ENCODE measurements at places on chromosomes 5 and 9.
A peak's percentile ranks its signal among the peaks of the same experiment; 100 is the strongest.

DNA sequence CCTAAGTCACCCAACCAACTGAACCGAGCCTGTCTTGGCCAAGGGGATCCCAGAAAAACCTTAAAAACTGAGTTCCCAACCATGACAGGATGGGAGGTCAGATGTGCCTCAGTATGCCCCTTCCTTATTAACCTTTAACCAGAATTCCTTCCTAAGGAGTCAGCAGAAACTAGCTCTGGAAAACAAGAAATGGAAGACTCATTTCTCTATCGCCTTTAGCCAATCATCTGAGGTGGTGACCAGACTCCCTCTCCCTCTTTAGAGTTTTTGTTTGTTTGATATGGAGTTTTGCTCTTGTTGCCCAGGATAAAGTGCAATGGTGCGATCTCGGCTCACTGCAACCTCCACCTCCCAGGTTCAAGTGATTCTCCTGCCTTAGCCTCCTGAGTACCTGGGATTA lies 37.5 kb downstream of the SLC28A3 start:
- no peak for DNase-seq

DNA sequence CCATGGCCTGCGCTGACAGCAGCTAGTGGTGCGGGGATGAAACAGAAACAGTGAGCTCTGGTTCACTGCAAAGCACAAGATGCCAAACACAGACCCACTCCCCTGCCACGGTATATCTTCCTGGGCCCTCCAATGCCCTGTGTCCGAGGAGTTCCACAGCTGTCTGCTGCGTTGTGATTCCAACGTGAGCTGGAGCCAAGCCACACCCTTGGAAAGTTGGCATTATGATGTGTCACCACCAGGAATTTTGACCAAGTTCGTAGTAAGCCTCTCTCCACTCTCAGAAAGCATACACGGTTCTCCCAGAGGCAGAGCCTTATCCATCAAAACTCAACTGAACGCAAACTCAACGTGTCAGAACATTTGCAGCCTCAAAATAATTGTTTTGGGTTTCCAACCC lies 55.6 kb downstream of the MACROH2A1 start:
- DNase-seq: no peak

GRCh38 chr9:131500377-131500776 lies 2.3 kb upstream of the POMT1 start:
- no peak for DNase-seq

- no peak for DNase-seq
These were observed 25.3 kb downstream of the ZDHHC11B start for GRCh38 chr5:759111-759751.

- DNase-seq: no peak
These were observed 140.5 kb upstream of the TUT7 start for GRCh38 chr9:86494644-86495111.

GRCh38 chr5:4275232-4275631 lies 679.6 kb downstream of the IRX1 start:
- DNase-seq: no peak

- no peak for DNase-seq
These were observed 284.5 kb downstream of the MAT2B start for GRCh38 chr5:163789870-163790269.

GRCh38 chr9:37942621-37943344 lies 38.9 kb upstream of the SLC25A51 start:
- DNase-seq: no peak

GRCh38 chr9:107547303-107547702 lies 57.7 kb upstream of the KLF4 start:
- no peak for DNase-seq

DNA sequence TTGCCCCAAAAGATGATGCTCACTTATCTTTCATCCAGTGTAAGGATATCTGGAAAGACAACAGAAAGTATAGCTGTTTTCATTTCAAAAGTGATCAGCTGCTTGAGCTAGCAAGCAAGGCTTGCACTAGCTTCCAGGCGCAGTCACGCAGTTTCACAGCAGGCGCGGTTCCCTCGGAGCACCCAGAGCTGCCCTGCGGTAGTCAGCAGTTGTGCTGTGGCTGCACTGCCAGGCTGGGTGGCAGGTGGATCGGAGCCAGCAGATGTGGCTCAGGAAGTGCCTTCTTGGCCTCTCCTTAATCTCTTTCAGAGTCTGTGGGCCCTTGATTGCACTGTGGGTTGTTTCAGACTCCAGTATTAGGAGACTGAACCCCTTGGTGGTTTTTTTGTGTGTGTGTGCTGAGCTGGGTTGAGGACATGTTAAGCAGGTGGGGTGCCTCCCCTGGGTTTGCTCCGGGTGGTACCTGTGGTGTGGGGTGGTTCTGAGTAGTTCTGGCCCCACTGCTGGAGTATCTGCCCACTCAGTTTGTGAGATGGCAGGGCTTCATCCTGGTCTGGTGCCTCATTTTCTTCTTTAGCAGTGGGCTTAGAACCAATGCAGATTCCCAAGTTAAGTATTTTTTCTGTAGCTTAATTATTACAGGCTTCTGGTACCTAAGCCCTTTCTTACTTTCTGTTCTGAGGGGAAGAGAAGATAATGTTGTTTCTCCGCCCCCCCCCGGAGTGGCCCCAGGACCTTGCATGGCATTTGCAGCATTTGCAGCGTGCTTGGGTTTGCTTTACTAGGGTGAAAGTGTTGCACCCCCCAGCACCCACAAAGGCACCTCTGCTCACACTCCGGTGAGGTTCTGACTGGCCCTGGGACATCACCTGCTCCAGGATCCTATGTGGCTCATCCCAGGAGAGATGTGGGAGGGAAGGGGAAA lies 16.4 kb downstream of the TENT4A start:
- peak; percentile 92 for DNase-seq

GRCh38 chr5:42632354-42632900 lies 124.2 kb upstream of the CCDC152 start:
- no peak for DNase-seq

DNA sequence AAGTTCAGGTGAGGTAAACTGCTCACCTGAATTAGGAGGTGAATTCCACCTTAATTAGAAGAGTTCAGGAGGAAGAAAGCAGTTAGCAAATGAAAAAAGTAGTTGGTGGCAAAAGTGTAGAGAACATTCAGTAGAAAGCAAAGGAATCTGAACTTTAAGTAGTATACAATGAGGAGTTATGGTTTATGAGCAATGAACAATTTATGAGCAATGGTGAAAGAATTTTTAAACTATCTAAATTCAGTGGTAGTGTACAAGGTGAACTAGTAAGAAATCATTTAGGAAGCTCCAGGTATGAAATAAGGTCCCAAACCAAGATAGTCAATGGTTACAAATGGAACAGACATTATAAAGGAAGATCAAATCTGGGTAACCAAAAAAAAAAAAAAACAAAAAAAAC lies 3.1 kb downstream of the CETN3 start:
- no peak for DNase-seq

GRCh38 chr5:34526682-34527305 lies 129.3 kb upstream of the RAI14 start:
- DNase-seq: no peak

- DNase-seq: no peak
These were observed 8.9 kb downstream of the CFAP95 start for GRCh38 chr9:69829484-69829883.

- DNase-seq: peak; percentile 16
These were observed 606 bp downstream of the TBC1D13 start for GRCh38 chr9:128787659-128788058.

- DNase-seq: no peak
These were observed 26.8 kb upstream of the PHF2 start for GRCh38 chr9:93549611-93550010.

GRCh38 chr9:132770770-132771310 lies 100.6 kb downstream of the GTF3C4 start:
- no peak for DNase-seq

GRCh38 chr9:32306006-32306405 lies 78.4 kb upstream of the ACO1 start:
- DNase-seq: no peak

- DNase-seq: no peak
These were observed 78.3 kb upstream of the NIPAL4 start for GRCh38 chr5:157381746-157382145.

DNA sequence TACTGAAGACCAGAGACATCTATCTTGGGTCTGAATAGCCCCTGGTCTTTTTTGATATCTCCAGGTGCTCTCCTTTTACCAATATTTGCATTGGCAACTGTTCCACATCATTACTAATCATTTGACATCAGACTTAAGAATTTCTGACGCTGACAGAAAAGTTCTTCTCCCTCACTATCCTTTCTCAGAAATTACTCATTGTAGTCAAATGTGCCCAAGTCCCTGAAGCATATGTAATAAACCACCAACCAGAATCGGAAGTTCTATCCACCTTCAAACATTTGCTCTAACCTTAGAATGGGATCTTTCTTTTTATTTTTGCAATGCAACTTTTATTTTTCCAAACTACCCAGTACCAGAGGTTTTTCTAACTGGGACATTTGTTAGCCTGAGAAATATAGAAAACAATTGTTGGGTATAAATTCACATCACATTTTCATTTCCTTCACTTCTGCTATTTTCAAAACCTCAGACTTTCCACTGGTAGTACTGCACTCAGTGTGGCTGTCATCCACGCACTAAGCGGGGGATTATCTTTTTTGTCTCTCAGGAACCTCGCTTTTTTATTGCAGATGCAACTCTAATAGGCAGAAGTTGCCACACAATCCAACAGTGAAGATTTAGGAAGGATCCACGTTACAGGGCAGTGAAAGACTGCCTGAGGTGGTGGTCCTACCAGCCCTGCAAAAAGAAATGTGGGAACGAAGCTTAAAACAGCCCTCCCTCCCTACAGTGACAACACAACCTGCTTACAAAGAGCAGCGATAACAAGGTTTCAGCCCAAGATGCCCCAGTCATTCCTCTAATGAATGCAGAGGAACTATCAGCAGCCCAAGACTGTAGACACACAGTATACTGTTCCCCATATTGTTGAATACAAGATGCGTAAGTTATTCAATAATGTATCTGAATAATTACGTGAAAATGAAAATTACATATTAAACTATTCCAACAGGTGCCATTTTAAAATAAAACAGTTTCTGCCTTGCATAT lies 201.2 kb downstream of the EBF1 start:
- no peak for DNase-seq

- DNase-seq: no peak
These were observed 105.5 kb downstream of the FBXL17 start for GRCh38 chr5:108276187-108277050.

- DNase-seq: no peak
These were observed 100.6 kb upstream of the TARS1 start for GRCh38 chr5:33340195-33340594.

- DNase-seq: no peak
These were observed 514 bp downstream of the FOXB2 start for GRCh38 chr9:77019926-77020412.

DNA sequence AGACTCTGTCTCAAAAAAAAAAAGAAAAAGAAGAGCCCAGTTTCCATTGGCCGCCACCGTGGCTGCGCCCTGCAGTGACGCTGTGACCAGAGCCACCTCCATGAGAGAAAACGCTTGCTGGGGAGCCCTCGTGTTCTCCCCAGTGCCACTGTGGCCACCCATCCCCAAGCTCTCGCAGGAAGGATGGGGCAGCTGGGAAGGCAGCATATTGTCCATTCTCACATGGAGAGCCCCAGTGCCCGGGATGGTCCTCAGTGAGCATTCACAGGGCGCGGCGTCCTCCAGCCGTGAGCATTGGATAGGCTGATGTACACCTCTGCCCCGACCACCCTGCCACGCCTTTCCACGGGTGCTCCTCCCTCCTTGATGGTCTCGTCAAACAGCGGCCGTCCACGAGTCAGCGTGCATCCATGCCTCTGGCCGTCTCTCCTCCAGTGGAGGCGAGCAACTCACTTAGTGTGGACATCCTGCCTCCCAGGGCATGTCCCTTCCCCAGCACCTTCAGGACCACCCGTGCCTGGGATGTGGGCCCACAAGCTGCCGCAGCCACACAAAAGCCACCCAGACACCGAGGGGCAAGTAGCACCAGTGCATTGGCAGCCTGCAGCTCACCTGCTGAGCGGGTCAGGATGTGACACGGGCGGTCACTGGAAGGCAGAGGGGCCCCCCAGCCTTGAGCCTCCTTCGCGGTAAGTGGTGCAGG lies 23.4 kb upstream of the SLC6A19 start:
- DNase-seq: no peak

DNA sequence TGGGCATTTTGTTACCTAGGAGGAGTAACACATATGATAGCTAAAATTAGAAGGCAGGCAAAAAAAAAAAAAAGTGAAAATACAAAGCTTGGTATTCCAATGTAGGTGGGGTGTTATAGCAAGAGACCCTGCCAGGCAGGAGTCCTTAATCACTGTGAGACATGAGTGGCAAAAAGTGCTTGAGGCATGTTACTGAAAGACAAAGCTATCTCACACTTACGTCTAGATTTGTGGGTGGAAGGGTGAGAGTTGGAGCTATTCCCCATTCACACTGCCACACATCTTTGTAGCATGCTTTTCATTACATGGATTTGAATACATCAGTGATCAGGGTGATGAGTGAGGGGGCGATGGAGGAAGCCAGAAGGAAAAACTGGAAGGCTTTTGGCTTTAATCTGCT lies 2.6 kb upstream of the PLPPR1 start:
- DNase-seq: no peak

- peak; percentile 96 for DNase-seq
These were observed 32.2 kb downstream of the PDE6A start for GRCh38 chr5:149912226-149912871.

- DNase-seq: peak; percentile 11
These were observed 43.3 kb downstream of the PUM3 start for GRCh38 chr9:2800394-2801179.

DNA sequence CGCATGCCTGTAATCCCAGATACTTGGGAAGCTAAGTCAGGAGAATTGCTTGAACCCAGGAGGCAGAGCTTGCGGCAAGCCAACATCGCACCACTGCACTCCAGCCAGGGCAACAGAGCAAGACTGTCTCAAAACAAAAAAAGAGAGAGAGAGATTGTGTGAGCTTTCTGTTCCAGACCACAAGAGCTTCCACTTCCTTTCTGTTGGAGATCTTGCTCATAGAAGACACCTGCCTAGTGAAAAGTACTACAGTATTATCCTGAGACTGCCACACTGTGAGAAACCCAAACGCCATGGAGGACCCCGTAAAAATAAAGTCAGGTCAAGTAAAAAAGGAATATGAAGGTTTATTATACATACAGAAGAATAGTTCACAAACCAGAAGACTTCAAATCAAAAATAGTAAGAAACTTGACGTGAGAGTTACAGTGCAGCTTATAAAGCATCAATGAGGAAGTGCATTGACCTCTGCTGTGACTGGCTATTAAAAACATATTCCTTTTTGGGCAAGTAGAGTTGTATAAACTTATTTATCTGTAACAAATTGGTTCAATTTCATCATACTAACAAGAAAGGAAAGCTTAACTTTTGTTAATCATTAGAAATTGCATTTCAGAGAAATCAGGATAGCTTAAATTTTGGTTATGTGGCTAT lies 4.3 kb upstream of the EMB start:
- no peak for DNase-seq

Measured in hematopoietic multipotent progenitor cell treated with erythropoietin and hydrocortisone succinate and interleukin-3 and kit ligand, for 8 days (in vitro differentiated cells).